ENCODE measurements at places on chromosomes 5 and 9.

DNA sequence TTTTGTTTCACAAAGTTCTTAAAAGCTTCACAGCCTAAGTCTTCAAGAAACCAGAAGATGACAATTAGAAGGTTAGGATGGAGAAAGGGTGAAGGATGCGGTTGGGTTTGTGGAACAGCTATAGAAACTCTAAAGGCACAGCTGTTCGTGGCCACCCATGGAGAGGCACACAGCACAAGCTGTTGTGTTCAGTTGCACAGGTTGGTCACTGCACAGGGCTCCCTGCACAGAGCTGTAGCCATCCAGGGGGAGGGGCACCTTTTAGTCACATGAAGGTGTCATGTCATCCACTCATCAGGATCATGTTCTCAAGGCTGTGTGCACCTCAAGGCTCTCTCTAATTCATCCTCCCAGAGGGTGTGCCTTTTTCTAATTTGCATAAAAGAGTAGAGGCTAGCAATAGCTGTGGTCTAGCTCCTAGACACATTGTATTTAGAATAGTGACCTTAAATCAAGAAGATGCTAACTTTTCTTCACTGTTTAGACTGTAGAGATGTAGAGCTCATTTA, 5.0 kb upstream of the RASGRF2 start:
- no peak for DNase-seq

GRCh38 chr5:116075191-116075831, 9.5 kb upstream of the COMMD10 start:
- no peak for DNase-seq

DNA sequence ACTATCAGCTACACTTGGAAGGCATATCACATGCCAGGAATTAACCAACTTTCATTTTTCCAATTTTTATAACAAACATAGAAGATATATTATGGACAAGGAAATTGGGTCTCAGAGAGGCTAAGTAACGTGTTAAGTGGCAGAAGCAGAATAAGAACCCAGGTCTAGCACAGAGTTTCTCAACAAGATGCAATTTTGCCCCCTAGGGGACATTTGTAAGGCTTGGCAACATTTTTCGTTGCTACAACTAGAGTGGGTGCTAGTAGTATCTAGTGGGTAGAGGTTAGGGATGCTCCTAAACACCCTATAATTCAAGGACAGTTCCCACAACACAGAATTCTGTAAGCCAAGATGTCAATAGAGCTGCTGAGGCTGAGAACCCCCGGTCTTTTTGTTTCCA, 180.6 kb downstream of the SNCAIP start:
- no peak for DNase-seq

DNA sequence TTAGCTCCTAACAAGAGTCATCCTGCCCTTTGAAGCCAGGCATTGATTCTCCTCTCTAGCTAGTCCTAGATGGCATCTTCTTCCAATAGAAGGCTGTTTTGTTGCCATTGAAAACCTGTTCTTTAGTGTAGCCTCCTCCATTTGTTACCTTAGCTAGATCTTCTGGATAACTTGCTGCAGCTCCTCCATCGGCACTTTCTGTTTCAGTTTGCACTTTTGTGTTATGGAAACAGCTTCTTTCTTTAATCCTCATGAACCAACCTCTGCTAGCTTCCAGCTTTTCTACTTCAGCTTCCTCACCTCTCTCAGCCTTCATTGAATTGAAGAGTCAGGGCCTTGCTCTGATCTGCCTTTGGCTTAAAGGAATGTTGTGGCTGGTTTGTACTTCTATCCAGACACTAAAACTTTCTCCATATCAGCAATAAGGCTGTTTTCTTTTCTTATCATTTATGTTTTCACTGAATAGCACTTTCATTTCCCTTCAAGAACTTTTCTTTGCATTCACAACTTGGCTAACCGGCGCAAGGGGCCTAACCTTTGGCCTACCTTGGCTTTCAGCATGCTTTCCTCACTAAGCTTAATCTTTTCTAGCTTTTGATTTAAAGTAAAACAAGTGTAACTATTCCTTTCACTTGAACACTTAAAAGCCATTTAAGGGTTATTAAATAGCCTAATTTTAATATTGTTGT, 166.5 kb upstream of the SLC12A2 start:
- no peak for DNase-seq

DNA sequence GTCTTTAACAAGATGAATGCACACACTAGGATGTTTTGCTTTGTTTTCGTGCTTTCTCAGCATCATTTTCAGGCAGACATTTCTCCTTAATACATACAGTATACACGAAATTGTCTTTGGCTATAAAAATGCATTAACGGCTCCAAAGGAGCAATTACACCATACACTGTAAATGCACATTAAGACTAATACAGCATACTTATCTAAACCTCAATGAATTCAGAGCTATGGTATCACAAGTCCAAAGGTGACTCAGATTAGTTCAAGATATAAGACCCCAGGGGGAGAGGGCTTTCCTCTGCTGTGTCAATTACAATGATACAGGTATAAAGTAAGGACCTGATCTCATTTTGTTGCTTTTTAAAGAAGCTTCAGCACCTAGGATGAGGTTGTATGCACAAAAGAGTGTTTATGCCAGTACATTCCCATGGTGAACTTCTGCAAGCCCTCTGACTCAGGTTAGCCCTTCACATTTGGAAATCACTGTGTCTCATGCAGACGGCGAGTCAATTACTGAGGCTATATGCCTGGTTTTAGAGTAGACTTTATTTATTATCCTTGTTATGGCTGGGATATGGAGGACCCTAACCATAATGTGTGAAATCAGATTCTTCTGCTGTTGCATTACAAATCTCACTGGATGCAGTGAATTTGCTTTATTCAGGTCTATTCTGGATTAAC, 233.3 kb downstream of the ZNF608 start:
- DNase-seq: no peak

DNA sequence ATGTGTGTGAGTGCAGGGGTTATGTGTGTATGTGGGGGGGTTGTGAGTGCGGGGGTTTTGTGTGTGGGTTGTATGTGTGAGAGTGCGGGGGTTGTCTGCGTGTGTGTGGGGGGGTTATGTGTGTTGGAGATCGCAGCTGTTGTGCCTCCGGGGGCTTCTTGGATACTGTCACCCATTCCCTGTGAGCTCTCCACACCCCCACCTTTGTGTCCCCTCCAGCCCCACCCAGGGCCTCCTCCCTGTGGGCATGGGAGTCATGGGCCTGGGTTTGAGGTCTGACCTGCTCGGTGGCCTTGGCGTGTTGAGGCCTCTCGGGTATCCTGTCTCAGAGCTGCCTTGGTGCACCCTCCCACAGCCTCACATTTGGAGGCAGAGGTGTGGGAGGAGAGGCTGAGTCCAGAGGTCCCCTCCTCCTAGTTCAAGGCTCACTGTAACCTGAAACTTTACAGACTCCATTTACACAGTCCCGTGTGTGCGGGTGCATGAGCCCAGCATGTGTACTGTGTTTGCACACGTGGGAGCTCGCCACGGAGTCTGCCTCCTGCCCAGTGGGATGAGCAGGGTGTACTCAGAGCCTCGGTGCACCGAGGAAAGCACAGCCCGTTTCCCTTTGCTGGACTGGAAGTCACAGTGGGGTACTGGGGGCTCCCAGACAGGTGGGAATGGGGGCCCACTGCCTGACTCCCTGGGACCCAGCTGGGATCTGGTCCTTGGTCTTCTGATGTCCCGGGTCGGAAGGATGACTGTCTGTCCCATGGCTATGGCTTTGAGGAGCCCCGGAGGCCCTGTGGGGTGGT, 43.4 kb downstream of the RXRA start:
- DNase-seq: no peak

DNA sequence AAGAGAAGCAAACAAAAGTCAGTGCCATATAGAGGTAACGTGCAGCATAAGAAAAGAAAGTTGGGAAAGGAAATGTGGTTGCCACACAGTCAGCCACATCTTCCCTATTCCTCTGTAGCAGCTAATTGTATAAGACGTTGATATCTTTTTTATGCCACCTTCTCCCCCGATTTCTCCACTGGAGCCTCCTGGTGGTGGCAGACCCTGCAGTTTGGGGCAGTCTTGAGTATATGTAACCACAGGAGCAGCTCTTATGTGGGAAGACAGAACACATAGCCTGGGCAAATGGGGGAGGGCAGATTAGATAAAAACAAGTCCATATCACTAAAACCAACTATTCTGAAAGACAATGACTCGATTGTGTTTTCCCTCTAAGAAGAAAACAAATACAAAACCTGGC, 99.7 kb downstream of the PLCXD3 start:
- no peak for DNase-seq

GRCh38 chr5:96175090-96175489, 213.4 kb upstream of the ELL2 start:
- DNase-seq: no peak

DNA sequence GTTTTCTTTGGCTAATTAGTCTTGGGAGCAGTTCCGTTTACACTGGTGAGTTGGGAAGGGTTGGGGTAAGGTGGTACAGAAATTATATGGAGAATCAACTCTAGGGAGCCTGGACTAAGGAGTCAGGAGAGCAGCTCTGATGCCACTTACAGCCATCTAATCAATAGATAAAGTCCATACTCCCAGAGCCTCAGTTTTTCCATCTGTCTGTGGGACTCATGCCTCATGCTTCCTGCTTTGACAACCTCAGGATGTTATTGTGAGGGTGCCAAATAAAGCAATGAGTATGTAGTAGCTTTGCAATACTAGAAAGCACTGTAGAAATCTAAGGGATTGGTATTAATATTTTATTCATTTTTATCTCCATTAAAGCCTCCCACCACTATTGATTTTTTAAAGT, 105.0 kb downstream of the GALNT10 start:
- DNase-seq: no peak

GRCh38 chr9:37029776-37030610, 4.1 kb downstream of the PAX5 start:
- DNase-seq: no peak

GRCh38 chr5:960551-960950, 48.1 kb upstream of the NKD2 start:
- no peak for DNase-seq

DNA sequence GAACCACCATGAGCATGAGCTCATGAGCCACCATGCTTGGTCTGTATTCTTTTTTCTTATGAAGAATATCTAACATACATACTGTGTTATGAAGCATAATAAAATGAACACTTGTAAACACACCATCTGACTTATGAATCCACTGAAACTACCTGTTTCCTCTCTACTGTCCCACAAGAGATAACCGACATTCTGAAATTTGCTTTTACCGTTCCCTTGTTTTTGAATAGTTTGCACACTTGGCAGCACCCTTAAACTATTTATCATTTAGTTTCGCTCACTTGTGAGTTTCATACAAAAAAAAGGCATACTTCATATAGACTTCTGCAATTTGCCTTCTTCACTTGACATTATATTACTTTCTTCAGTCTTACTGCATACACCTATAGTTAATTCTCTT, 8.9 kb downstream of the LARS1 start:
- DNase-seq: no peak

- peak; percentile 33 for DNase-seq
Measured at GRCh38 chr5:95822043-95822541, 434 bp downstream of the GLRX start.

GRCh38 chr9:98147582-98147981, 28.6 kb upstream of the TRIM14 start:
- DNase-seq: no peak

DNA sequence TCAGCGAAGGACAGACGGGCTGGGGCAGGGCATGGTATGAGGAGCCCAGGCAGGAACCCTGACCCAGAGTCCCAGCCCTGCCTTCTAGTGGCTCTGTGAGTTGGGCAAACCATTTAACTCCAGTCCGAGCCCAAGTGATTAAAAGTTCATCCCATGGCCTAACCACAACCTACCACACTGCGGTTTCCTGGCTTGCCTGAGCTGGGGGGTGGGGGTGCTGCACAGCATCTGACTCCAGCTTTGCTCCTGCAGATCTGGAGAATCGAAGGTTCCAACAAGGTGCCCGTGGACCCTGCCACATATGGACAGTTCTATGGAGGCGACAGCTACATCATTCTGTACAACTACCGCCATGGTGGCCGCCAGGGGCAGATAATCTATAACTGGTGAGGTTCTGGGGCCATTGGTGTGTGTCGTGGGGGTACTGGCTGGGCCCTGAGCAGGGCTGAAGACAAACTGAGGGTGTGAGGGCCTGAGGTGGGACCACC, 49.0 kb downstream of the STOM start:
- no peak for DNase-seq

- no peak for DNase-seq
Measured at GRCh38 chr5:146756546-146756945, 122.0 kb downstream of the PPP2R2B start.

GRCh38 chr5:132387640-132388117, 18.2 kb downstream of the SLC22A5 start:
- peak; percentile 87 for DNase-seq

DNA sequence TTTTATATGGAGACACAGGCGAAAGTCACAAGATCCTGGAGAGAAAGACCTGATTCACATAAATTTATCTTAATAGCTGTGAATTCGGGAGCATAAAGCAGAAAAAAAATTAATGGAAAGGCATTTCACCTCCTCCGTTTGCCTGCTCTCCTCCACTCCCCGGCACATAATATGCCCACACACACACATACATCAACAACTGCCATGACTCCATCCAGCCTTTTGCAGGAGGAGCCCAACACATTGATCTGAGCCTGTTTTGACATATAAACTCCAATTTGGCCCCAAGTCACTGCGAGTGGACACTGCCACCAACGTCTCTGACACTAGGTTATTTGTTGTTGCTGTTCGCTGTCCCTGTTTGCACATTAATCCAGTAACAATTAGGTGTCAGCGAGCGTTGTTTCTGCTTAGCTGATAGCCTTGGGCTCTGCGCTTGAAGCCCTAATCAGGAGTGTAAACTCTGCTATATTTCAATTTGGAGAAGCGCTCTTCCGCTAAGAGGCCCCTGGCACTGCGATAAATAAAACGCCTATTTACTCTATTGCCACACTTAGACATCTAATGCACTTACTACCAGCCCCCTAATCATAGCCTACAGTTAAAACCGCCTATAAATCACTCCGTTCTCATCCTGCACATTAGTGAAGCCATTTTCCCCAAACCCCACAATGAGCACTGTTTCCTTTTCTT, 195.8 kb upstream of the TBCA start:
- no peak for DNase-seq

- DNase-seq: no peak
Measured at GRCh38 chr5:160887780-160888179, 35.8 kb upstream of the ATP10B start.

- no peak for DNase-seq
Measured at GRCh38 chr5:157941616-157942015, 82.7 kb upstream of the CLINT1 start.

Data from HTR-8/SVneo (cell line).